GM23248 (cell line): ENCODE measurements at places on chromosomes 2 and 18. TPM values are rescaled to one million over a fixed set of nuclear protein-coding genes. Genes with fewer than 3 reads are reported as not detected.

GRCh38 chr18:23250893-23251656 lies 115.8 kb downstream of the CABLES1 start:
- peak; percentile 53 for DNase-seq

- no peak for DNase-seq
Observed at GRCh38 chr2:71150082-71150816, 19.8 kb downstream of the MPHOSPH10 start.

Gene ANKRD30B
- not detected in 2 replicates for polyA plus RNA-seq

GRCh38 chr18:5424903-5425664 lies 118.7 kb downstream of the EPB41L3 start:
- peak; percentile 71 for DNase-seq
